GM20000 (cell line): ENCODE measurements at places on chromosomes 1 and 21.

- DNase-seq = peak; percentile 52
Observed at GRCh38 chr1:235022981-235023710, 105.5 kb downstream of the TOMM20 start.

- no peak for DNase-seq
Observed at GRCh38 chr1:63064135-63064534, 258.2 kb upstream of the FOXD3 start.

DNA sequence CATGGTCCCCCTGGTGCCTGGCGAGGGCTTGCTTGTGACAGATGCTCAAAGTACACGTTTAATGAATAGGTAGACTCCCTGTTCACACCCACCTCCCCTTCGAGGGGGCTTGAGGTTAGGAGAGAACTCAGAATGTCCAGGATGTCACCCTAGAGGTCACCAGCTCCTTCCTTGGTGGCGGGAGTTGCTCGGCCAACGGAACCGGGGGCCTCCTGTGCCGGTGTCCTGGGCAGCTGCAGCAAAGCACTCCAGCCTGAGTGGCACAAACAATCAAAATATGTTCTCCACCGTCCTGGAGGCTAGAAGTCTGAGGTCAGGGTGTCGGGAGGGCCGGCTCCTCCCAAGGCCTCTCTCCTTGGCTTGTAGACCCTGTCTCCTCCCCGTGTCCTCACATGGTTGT lies 71.0 kb downstream of the AJAP1 start:
- DNase-seq = no peak

GRCh38 chr1:40383488-40384412 lies 10.2 kb downstream of the SMAP2 start:
- DNase-seq = no peak

- DNase-seq = no peak
Observed at GRCh38 chr1:244436336-244437085, 15.2 kb downstream of the ADSS2 start.

DNA sequence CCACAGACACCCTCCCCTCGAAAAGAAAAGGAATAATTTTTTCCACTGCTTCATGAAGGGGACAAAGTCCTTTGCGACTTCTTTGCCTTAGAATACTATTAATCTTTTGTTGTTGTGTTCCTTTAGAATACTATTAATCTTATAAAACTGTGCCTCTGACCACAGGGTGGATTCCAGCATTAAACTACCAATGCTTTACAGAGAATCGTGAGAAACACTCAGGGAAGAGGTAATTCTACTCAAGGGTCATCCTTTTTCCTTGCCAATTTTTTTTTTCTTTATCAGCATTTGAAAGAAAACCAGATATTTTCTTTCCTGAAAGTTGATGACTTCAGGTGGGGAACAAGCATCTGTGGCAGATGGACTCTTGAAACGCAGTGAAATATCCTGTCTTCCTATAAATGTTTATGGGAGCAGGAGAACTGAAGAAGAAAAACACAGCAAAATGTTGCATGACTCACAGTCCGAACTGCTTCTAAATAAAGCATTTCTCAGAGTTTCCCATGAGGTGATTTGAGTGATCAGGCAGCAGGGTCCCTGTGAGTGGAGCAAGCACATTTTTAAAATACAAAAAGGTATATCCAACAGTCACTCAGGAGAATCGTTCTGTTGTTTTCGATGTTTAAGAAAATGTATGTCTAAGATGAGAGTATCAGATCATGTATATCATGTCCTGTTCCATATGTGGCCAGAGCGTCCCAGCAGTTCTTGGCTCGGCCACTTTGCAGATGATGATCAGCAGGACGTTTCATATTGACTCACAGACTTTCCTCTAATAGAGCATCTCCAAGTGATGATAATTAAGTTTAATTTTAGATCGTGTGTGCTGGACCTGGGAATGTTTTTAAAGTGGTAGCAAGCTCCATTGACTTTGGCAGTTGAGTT lies 154.2 kb upstream of the RUNX1 start:
- no peak for DNase-seq

DNA sequence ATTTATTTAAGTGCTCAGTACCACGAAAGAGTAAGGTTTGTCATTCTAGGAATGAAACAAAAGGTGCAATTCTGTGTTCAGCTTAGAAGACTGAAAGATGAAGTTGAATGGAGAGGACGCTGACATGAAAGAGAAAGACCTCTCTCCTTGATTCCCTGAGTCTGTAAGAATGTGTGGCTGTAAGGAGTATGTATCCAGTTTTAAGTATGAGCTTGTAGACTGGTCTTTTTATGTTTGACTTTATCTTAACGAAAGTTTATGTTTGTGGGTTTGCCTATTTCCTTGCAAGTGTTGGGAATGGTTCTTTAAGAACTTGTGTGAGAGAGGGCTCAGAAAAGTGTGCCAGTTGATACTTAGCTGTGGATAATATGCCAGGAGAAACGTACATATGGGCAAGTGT lies 1.4 kb downstream of the CHD1L start:
- DNase-seq = peak; percentile 13

DNA sequence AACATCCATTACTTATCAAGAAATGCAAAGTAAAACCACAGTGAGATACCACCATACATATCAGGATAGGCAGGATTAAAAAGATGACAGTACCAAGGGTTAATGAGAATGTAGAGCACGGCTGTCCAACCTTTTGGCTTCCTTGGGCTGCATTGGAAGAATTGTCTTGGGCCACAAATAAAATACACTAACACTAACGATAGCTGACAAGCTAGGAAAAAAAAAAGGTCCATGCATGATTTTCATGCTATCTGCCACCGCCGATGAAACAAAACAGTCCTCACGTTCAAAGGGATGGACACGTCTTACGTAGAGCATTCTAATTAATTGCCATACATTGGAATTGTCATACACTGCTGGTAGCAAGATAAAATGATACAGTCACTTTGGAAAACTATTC lies 14.3 kb downstream of the BACH1 start:
- no peak for DNase-seq

- DNase-seq = peak; percentile 59
Observed at GRCh38 chr1:110384581-110385321, 6.1 kb downstream of the SLC16A4 start.

GRCh38 chr1:9596415-9597123 lies 7.9 kb downstream of the TMEM201 start:
- no peak for DNase-seq

GRCh38 chr1:96039910-96040309 lies 681.7 kb upstream of the PTBP2 start:
- DNase-seq = no peak

DNA sequence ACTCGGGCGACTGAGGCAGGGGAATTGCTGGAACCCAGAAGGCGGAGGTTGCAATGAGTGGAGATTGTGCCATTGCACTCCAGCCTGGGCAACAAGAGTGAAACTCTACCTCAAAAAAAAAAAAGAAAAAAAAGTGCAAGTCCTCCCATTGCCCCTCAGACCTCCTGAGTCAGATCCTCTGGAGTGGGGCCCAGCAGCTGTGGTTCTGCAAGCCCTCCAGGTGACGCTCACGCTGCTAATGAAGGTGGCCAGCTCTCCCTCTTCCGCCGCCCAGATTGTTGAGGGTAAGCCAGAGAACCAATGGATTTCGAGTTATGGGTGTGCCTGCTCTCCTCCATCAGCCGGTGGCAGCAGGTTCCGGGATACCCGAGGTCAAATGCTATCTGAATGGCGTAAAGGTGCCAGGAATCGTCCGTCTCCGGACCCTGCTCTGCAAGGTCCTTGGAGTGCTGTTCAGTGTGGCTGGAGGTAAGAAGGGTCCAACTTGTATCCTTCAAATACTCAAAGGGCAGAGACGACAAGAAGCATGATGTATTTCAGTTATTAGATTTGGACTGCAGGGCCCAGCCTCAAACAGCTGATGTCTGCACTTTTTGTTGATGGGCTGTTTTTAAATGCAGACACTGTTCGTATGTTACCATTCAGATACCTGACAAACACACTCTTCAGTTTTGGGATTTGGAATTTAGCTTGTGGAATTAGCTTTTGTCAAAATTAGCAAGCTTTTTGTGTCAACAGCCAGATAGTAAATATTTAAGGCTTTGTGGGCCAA lies 17.6 kb downstream of the CLCN6 start:
- no peak for DNase-seq

- no peak for DNase-seq
Observed at GRCh38 chr1:233607252-233608119, 6.4 kb upstream of the KCNK1 start.

DNA sequence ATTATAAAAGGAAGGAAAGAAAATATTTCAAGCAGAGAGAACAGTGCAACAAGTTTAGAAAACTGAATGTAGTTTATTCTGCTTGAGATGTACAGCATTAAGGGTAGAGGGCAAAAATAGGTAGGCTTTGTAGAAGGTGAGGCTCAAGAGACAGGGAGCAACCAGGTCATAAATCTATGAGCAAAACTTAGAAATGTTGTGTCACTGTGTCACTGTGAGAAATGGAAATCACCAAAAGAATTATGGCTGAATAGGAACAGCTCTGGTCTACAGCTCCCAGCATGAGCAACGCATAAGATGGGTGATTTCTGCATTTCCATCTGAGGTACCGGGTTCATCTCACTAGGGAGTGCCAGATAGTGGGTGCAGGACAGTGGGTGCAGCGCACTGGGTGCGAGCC lies 53.6 kb downstream of the TNFSF4 start:
- no peak for DNase-seq

DNA sequence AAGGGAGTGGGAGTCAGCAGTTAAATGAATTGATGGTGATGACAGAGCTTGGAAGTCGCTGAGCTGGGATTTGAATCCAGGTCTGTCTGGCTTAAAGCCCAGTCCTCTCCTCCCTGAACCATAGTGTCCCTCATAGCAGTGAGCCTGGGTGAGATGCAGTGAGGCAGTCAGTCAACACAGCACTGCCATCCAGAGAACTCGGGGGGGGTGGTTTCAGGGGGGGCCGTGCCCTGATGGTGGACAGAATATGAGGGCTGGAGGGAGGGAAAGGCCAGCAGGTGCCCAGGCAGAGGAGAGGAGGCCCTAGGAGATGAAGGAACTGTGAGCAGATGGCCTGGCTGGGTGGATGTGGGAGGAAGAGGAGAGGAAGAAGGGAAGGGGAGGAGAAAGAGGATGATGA lies 405.6 kb downstream of the PTPRU start:
- no peak for DNase-seq

DNA sequence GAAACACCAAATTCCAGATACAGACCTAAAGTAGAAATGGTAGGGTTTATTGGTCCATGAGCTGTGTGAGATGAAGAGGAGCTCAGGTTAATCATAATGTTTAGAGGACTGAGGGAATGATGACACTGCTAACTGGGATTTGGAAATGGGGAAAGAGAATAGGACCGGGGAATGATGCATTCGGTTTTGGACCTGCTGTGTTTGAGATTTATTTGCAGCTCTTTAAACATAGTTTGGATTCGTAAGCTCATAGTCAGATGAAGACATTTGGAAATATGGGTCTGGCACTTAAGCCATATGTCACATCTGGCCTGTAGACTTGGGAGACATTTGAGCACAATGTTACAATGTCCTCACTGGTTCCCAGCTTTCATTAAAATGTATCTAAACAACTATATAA lies 127.9 kb upstream of the DUSP10 start:
- DNase-seq = no peak

DNA sequence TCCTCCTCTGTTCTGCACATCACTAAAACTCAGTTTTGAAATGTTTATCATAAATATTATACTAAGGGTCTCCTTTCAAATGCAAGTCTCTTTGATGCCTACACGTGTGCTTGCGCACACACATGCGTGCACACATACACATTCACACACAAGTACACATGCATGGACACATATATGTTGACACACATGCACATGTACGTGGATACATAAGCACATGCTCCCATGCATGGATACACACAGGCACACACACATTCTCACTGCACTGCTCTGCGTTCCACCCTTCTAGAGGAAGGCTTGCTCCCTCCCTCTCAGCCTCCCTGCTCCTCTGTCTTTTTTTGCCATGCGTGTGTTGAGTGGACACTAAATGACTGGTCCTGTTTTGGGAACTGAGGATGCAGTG lies 162.7 kb downstream of the PCP4 start:
- DNase-seq = no peak

DNA sequence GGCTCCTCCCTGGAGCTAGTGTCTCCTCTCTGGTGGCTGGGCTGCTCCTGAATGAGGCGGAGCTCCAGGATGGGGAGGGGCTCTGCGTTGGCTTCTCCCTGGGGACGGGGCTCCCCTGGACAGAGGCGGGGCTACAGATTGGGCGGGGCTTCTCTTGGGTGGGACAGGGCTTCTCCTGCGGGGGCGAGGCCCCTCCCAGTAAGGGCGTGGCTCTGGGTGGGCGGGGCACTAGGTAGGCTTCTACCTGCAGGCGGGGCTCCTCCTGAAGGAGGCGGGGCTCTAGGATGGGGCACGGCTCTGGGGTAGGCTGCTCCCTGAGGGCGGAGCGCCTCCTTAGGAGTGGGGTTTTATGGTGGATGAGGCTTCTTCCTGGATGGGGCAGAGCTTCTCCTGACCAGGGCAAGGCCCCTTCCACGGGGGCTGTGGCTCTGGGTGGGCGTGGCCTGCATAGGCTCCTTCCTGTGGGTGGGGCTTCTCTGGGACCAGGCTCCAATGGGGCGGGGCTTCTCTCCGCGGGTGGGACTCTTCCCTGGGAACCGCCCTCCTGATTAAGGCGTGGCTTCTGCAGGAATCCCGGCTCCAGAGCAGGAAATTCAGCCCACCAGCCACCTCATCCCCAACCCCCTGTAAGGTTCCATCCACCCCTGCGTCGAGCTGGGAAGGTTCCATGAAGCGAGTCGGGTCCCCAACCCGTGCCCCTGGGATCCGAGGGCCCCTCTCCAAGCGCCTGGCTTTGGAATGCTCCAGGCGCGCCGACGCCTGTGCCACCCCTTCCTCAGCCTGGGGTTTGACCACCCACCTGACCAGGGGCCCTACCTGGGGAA lies 22.7 kb upstream of the ARF1 start:
- DNase-seq = peak; percentile 63

DNA sequence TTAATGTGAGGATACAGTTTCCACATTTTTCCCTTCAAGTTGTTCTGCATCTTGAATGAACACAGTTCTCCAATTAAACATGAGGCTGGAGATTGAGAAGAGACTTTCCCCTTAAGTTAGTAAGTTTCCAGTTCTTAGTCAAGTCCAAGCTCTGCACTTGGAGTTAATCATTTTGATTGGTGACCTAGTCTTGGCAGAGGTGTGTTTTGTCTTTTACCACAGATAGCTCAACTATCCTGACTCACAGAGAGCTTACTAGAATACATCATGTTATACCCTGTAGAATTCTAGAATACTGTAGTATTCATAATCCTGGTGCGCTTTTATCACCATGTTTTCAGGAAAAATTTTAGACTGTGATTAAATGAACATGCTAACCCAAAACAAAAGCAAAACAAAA lies 129.2 kb downstream of the CYYR1 start:
- DNase-seq = no peak

DNA sequence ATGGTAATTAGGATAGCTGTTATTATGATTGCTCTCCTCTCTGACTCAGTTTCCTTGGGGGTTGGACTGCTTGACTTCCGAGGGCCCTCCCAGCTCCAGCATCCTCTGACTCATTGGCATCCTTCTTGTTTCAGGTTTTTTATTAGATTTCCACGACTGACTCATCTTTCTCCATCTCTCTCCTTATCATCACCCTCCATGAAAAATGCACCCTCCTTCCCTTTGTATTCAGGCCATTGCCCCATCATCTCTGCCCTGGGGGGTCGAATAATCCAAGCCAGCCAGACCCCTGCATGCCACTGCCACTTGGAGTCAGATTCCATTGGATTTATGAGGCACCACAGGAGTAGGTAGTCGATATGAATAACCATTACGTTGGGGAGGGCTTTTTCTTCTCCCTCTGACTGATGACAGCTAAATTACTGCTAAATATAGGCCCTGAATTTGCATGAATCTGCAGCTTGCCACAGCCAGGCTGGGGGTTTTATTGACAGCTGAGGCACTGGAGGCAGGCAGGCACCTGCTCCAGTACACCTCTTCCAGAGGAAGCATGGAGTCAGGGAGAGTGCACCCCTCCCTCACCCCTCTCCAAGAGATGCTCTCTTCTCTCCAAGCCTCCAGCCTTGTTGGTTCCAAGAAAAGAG lies 91.7 kb downstream of the C1orf94 start:
- DNase-seq = no peak
